ENCODE measurements at places on chromosomes 7 and 10.

GRCh38 chr7:71896535-71896934 lies 515.6 kb downstream of the CALN1 start:
- DNase-seq = no peak

DNA sequence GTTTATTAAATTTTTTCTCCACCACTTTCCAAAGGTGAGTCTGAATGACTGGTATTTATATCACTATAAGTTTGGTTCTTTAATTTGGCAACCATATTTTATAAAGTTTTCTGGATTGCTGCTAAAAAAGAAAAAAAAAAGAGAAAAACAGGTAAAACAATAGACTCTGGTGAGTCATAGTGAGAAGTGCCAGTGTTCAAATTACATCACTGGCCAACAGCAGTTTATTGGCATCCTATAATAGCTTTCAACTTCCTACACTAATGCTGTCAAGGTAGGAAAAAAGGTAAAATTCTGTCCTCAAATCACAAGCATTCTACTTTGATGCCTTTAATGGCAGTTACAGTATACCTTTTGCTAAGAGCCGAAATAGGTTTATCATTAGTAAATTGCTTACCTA lies 808.8 kb downstream of the GRM8 start:
- DNase-seq = no peak

DNA sequence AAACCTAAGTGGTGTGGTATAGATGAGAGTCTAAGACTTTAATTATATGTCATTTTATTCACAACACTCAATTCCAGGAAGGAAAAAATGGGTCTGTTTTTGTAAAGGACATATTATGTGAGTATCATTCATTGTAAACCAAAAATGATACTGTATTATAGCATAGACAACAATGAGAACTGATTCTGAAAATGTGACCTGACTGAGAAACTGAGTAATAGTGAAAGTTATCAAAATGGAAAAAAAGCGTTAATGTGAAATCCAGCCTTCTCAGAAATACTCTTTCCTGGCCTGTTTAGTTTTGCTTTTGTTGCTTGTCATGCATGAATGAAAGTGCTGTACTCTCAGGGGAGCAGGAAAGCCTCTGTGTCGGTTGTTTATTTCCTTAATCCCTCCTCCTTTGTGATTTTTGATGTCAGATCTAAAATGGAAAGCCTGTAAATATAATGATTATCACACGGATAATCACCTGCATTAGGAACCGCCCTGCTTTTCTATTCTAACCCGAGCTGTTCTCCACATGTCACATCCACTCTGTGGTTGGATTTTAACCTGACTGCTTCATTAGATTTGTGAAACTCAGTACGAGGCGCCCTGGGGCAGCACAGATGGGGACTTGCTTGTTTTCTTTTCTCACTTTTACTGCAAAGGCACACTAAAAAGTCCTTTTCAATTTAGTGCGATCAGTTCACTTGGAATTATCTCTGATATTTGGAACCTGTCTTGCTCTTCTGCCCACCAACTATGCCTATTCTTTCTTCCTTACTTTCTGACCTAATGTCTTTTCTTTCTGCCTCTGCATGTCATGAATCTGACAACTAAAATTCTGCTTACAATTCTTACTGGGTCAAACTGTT lies 240.9 kb upstream of the KAT6B start:
- DNase-seq = no peak

DNA sequence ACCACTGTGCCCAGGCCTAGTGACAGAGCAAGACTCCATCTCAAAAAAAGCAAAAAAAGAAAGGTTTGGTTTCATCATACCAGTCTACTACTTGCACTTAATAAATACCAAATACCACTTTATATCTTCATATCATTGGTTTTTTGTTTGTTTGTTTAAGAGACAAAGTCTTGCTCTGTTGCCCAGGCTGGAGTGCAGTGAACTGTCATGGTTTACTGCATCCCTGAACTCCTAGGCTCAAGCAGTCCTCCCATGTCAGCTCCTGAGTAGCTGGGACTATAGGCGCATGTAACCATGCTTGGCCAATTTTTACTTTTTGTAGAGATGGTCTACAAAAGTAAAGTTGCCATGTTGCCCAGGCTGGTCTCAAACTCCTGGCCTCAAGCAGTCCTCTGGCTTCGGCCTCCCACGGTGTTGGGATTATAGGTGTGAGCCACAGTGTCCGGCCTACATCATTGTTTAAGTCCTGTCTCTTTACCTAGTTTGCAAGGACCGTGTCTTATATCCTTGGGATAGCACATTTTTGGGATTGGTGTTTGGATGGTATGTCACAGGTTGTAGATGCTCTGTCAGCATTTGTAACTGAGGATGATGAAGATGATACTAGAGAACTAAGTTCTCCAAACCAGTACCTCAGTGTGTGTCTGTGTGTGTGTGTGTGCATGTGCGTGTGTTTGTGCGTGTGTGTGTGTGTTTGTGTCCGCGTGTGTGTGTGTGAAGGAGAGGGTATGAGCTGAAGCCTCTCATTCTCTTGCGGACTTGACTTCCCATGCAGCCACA lies 9.3 kb downstream of the LMTK2 start:
- DNase-seq = no peak

DNA sequence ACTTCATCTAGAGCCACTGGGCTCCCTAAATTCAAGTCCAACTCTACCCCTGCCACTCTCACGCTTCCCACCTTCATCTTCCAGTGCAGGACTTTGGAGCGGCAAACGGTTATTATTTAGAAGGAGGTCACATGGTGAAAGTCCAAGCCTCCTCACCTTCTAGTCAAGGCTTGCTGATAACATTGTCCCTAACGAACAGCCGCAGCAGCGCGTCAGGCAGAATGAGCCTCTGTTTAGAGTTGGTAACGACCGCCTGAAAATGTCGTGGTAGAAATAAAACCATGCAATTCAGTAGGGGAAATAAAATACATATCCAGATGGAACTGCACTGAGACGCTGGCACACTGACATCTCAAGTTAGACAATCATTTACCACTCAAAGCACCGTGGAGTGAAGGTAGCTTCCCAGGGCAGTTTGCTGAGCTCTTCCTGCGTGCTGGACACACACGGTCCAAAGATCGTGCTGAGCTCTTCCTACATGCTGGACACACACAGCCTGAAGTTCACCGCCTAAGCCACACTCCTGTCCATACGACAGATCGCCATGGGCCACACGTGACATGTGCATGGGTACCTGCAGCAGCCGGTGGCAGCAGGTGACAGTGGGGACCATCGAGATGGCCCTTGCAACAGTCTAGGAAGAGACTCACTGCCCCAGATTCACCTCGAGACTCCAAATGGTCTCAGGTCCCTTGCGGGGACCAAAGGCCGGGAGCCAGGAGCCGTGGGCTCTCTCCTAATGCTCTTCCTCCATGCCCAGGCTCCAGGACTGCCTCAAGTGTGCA lies 323.5 kb downstream of the PTPRN2 start:
- no peak for DNase-seq

- DNase-seq = no peak
Observed at GRCh38 chr7:82419200-82419599, 24.4 kb downstream of the CACNA2D1 start.

DNA sequence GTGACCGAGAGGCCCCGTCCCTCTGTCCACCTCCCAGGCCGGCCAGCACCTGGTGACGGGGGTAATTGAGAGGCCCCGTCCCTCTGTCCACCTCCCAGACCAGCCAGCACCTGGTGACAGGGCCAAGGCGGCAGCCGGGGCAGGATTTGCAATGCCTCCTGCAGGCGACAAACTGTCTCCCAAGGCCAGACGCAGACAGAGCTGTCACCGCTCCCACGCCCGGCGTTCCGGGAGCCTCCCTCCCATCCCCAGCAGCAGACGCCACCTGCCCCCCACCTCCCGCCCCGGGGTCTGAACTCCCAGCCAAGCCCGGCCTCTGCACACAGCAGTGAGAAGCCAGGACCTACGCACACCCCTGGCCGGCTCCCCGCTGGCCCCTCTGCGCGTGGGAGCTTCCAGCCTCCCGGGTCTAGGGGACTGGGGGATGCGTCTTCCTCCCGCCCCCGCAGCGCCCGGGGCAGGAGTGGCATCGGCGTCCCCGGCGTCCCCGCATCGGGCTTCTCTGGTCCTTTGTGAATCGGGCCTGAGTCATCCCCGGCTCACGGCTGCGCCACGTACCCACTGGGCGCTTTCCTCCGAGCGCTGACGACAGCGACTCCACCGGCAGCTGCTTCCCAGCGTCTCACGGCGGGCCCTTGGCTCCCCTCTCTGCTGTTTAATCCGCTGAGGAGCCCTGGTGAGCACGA lies 95.1 kb upstream of the DIP2C start:
- no peak for DNase-seq

DNA sequence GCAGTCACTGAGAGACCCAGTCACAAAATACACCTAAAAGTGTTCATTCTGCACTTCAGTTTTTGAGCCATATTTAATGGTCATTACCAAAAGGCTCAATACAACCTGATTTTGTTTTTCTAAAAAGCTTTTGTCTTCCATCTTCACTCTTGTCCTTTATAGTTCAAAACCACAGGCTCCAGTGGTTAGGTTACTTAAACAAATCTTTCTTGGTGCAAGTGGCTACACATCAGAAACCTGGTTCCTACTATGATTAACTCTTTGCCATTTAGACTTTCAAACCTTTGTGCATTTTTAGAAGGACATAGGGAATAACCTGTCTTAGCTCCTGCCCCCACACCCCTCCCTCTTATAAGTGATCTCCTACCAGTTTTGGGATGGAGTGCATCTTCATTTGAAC lies 135.8 kb downstream of the STRA8 start:
- DNase-seq = no peak
